CD4-positive, CD25-positive, alpha-beta regulatory T cell (primary cell): ENCODE measurements at places on chromosomes 5 and 9.

DNA sequence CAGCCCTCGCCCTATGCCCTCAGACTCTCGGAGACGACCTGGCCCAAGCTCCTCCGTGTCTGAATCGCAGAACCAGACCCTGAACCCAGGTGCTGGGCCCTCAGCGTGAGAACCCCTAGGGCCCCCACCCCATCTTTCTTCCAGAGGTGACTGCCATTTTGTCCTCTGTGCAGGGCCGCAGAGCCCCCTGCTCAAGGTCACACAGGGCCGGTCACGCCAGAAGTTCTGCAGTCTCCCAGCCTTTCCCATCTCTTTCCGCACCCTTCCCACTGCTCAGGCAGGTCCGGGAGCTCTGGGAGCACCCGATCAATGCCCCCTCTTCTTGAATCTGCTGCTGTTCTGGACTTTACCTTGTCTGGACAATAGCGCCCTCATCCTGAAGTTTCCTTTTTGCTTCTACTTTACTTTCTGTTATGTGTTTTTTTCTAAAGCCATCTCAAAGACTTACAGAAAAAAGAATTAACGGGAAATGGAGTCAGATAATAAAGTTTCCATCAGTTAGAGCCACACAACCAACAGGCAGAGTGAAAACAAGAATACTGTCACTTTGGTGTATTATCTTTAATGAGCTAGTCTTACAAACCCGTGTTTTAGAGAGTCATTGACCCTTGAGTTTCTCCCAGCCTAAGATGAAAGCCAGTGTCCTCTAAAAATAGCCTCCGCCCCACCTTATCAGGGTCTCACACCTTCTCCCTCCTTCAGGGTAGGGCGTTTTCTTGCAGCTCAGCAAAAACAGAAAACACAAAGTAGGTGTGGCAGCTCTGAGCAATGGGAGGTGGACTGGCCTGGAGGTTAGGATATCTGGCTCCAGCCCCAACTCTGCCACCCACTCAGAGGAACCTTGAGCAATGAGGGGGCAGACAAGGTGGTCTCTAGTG lies 1.8 kb downstream of the TMOD1 start:
- DNase-seq = no peak

DNA sequence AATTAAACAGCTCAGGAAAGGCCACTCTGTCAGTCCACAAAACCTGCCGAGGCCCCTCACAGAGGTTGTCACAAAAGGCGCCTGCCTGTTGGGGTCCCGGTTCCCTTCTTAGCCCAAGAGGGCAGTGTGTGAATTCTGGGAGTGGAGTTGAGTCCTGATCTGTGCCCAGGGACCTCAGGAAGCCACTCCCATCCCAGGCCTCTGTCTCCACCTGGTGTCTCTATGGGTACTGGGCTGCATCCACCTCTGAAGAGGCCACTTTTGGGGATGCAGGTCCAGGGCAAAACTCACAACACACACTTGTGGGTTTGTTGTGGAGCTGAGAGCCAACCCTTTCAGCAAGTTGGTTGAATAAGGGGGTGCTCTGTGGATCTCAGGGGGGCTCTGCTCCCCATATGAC lies 74.3 kb upstream of the STXBP1 start:
- DNase-seq = no peak

DNA sequence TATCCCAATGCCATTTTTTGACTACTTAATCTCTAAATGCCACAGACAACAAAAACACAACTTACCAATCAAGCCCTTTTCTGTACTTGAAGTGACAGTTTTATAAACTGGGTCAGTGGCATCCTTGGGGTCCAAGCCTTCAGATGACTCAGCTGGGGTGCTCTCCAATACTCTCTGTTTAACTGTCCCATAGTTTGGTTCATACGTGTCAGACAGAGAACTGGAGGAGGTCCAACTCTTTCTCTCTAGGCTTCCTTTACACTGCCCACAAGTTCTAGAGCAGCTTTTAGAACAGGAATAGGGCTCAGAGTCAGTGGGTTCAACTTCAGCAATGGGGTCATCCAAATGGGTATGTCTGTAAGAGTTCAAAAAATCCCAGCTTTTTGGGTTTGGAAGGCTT lies 166.9 kb downstream of the CDC42SE2 start:
- no peak for DNase-seq

DNA sequence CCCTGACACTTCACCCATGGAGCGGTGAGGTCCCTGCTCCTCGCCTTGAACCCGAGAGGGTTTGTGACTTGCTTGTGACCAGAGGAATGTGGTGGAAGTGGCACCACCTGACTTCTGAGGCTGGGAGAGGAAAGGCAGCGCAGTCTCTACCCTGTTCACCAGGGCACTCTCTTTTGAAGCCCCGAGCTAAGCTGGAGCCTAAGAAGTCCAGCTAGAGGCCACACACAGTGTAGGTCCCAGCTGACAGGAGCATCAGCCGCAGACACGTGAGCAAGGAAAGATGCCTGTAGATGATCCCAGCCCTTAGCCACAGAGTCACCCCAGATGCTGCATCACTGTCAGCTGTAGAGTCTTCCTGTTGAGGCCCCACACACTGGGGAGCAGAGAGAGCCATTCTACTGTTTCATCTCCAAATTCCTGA lies 1.7 kb upstream of the ANGPTL2 start:
- no peak for DNase-seq

- DNase-seq = no peak
Measured at GRCh38 chr9:2120926-2121689, 106.0 kb downstream of the SMARCA2 start.

GRCh38 chr9:136462664-136463063 lies 20.2 kb downstream of the SEC16A start:
- no peak for DNase-seq

DNA sequence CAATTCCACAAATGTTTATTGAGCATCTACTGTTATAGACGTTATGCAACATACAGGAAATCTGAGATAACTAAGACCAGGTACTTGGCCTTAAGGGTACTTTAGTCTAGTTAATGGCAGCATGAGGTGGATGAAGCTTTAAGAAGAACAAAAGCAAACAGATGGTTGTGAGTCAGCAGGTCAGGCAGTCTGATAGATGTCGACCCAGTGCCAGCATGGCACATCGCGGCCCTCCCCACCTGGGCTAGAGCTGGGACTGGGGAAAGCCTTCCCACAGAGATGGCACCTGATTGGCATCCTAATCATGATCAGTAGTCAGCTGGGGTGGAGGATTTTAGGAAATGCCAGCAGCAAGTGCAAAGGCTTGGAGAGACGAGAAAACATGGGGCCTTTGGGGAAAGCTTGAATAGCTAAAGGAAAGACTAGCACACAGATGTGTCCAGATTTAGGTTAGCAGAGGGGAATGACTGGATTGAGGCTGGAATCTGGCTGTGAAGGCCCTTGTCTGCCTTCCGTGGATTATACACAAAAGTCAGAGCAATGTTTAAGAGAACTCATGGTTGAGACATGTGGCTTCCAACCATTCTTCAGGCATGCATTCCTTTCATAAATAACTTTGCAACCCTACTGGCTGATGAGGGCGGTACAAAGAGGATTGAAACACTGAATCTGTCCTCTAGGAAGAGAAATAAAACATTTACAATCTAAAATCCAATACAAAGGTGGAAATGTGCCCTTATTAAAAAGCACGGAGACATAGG lies 395.4 kb upstream of the WWC1 start:
- DNase-seq = no peak

- DNase-seq = peak; percentile 60
Measured at GRCh38 chr9:89278997-89279739, 31.8 kb upstream of the CKS2 start.

- peak; percentile 71 for DNase-seq
Measured at GRCh38 chr5:113330533-113331208, 104.1 kb downstream of the TSSK1B start.

DNA sequence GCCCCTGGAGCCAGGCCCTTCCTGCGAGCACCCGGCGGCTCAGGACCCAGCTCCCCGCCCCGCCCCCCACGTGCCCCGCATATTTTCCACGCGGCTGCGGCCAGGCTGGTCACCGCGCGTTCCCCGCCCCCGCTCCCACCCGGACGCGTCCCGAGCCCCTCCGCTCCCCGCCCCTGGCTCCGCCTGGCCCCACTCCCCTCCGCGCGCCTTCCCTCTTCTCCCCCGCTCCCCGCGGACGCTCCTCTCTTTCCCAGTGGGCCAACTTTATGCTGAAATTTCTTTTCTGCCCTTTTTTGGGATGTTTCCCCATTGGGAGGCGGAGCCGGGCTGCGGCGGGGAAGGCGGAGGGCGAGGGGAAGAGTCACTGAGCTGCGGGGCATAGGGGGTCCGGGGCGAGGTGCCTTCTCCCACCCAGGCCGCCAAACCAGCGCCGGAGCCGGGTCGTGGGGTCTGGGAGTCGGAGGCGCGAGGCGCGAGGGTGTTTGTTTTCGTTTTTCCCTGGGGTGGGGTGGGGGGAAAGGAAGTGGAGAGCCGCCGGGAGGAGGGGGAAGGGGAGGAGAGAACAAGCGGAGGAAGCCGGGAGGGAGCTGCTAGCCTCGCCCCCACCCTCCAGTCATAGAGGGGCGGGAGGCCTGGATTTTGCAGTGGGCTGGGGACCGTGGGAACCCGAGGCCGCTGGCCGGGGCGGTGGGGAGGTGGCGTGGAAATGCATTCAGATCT lies 1.0 kb upstream of the TPM2 start:
- DNase-seq = peak; percentile 13

DNA sequence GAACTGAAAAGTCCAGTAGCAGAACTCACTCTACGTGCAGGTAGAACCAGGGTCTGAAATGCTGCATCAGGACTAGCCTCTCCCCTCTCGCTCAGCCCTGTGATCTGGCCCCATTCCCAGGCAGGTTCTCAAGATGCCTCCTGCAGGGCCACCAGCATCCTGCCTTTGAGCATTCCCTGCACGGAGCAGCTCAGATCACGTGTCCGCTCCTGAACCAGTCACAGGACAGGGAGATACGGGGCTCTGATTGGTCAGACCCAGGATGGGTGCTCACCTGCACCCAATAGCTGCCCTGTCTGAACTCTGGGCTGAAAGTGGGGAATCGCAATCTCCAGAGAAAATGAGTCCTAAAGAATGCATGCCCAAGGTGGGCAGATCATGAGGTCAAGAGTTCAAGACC lies 50.8 kb downstream of the NEURL1B start:
- no peak for DNase-seq

- DNase-seq = no peak
Measured at GRCh38 chr5:90015584-90016018, 394.0 kb downstream of the CETN3 start.

- no peak for DNase-seq
Measured at GRCh38 chr5:72248410-72248981, 71.5 kb downstream of the MRPS27 start.

DNA sequence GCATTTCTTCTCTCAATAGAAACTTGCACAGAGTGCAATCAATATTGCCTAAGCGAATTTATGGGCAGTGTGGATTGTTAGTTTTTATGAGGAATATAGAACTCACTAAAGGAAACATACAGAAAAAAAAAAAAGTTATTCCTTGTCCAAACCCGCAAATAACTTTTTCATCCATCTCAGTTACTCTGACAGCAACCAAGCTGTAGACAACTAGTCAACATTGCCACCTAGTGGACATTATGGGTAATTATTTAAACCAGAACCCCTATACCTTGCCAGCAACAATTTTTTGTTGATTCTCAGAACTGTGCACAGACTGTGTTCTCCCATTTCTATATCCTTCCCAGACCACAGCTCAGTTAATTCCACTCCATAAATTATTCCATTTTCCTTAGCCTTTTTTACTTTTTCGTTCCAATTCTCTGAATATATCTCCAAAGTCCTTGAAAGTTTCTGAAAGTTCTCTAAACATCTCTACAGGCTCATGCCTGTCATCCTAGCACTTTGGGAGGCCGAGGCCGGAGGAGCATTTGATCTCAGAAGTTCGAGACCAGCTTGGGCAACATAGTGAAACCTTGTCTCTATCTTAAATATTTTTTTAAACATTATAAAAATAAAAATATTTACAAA lies 2.6 kb upstream of the AFAP1L1 start:
- no peak for DNase-seq

DNA sequence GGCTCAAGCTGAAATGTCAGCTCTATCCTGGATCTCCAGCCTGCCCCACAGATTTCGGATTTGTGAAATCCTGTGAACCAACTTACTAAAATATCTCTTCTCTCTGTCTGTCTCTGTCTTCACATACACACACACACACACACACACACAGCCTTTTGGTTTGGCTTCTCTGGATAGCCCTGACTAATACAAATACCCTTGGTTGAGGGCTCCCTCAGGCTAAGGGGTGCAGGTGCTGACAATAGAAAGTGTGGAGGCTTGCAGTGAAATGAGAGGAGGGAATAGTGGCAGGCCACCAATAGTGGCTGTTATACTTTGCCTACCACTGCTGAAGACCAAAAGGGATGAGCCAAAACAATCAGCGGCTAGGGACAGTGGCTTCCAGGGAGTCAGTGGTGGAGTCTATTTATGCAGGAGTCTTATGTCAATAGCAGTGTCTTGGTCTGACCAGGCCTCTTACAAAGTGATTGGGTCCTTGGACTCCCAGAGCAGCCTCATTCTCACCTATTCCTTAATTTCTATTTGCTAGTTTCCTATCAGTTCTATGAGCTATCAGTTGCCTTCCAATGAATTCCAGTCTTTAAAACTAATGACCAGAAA lies 93.2 kb upstream of the GAS1 start:
- no peak for DNase-seq

DNA sequence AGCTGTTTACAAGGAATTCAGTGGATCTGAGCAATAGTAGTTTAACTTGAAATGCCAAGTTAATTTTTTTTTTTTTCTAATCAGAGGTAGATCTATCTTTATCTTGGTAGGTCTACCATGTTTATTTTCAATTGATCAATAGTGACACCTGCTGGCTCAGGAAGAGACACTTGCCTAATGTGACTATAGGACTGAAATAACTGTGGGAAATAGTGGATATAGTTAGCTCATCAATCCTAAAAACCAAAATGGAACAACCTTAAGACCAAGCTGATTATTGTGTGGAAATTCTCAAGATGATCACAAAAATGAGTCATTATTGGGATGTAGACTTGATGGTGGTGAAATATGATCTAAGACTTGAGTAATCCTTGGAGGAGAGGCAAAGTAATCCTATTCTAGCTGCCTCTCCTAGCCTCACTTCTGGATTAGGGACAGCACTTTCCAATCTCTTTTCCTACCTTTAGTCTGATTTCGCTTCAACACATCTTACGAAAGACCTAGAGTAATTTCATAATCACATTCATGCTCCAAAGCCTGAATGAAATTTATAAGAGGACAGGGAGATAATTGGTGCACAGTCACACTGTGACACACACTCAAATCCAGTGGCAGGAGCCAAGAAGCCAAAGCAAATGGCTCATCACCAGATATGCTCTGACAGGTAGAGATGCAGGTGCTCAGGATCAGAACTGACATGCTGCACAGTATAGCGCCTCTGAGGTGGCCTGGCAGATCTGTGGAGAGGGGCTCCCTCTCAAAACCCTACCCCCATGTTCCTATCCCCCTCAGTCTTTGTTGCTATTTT lies 156.3 kb downstream of the HMHB1 start:
- DNase-seq = no peak

GRCh38 chr9:133633681-133634080 lies 2.5 kb upstream of the DBH start:
- DNase-seq = no peak

- DNase-seq = no peak
Measured at GRCh38 chr5:133391354-133392136, 220.8 kb downstream of the FSTL4 start.

GRCh38 chr5:106637275-106637674 lies 1033.5 kb downstream of the EFNA5 start:
- DNase-seq = no peak
